HTR-8/SVneo (cell line): ENCODE measurements at places on chromosomes 1 and 21.

GRCh38 chr1:229888561-229889001, 178.5 kb upstream of the GALNT2 start:
- no peak for DNase-seq

DNA sequence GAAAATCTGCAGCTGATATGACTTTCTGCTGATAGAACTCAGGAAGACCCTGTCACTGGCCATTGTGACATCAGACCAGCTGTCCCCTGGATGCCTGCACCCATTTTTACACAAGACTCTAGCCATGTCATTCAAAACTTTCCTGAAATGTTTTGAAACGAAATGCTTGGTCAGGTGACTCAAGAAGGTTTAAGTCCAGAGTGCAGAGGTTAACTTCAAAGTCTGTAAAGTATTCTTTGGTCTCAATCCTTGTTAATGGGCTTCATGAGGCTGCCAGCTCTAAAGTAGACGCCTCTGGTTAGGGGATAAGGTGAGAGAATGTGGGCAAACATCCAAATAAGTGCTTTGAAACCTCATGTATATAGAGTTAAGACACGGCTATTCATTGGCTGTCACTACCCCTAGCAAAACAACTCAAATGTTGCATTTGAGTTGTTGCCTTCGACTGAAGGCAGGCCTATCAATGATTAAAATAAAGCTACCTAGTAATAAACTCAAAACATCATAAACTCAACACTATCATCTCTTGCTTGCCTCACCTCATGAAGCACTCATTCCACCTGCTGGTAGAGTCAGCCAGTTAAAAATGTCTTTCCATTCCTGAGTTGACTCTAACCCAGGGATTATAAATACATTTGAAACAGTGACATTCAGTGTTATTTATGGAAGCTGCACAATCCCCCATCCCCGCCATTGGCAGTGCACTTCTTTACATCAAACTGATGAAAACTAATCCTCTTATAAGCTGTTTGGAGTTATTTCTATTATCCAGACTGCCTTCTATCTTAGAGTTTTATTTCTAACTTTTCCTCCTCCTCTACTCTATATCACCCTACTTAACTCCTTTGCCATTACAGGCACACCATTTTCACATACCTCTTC, 26.0 kb downstream of the RABIF start:
- no peak for DNase-seq

- DNase-seq: no peak
Measured at GRCh38 chr1:186782791-186783190, 46.0 kb upstream of the PLA2G4A start.

GRCh38 chr1:182430263-182431068, 19.5 kb upstream of the RGSL1 start:
- DNase-seq: peak; percentile 13

GRCh38 chr1:226627924-226628611, 79.5 kb downstream of the STUM start:
- DNase-seq: no peak

DNA sequence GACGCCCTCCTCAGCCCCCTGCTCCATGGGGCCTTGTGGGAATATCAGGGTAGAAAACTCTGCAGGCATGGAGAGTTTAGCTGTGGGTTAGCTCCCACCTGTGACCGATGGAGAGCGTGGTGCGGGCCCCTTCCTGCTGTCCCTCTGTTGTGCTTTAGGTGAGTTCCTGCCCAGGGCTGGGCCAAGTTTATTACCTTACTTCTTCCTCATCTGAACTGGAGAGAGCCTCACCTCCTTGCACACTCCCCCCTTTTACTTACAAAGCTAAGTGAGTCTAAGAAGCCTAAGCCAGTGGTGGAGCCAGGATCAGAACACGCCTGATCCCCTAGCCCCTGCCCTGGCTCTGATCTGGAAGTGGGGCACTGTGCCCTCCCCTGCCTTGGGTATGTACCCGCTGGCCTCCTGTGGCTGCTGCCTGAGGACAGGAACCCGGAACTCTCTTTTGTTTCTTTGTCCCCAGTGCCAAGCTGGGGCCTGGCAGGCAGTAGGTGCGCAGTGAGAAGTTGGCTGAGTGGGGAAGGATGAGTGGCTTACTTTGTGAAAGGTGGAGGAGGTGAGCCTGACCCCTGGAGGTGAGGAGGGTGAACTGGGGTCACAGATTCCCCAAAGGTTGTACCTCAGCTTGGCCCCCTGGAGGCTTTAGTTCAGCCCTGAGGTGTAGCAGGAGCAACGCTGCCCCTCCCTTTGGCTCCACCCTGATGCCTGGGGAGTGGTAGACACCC, 32.9 kb downstream of the ARHGEF10L start:
- DNase-seq: no peak

DNA sequence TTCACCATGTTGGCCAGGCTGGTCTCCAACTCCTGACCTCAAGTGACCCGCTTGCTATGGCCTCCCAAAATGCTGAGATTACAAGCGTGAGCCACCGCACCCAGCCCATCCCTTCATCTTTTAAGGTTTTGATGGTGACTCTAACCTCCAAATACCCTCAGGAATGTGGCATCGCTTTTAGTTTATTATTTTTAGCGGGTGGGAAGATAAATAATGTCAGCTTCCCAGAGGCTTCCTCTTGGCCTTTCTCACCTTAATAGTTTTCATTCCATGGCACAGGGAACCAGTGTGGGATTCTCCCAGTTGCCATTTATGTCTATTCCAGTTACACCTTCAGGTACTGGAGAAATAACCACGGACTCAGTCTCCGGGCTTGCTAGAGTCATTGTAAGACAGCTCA, 92.1 kb upstream of the LRRN2 start:
- no peak for DNase-seq

DNA sequence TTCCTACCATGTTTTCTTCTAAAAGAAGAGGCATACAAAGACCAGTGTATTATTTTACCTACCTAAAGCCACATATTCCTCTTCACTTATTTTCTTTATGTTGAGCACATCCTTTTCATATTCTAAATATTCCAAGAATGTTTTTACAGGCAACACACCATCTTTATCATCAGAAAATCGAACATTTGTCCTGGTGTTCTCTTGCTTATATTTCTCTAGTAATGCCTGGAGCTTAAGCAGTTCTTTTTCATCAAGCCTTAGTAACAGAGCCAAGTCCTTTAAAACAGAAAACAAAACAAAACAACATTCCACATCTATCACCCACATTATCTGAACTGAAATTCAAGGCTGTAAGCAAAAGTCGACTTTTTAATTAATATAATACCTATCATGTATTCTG, 88.7 kb downstream of the IARS2 start:
- peak; percentile 1 for DNase-seq

GRCh38 chr1:218367118-218367517, 22.0 kb downstream of the TGFB2 start:
- DNase-seq: no peak

GRCh38 chr1:6221210-6221784, 14.5 kb downstream of the ICMT start:
- DNase-seq: no peak

GRCh38 chr1:232369451-232370296, 260.3 kb downstream of the SIPA1L2 start:
- no peak for DNase-seq

GRCh38 chr21:43703035-43703880, 15.7 kb upstream of the PDXK start:
- no peak for DNase-seq

DNA sequence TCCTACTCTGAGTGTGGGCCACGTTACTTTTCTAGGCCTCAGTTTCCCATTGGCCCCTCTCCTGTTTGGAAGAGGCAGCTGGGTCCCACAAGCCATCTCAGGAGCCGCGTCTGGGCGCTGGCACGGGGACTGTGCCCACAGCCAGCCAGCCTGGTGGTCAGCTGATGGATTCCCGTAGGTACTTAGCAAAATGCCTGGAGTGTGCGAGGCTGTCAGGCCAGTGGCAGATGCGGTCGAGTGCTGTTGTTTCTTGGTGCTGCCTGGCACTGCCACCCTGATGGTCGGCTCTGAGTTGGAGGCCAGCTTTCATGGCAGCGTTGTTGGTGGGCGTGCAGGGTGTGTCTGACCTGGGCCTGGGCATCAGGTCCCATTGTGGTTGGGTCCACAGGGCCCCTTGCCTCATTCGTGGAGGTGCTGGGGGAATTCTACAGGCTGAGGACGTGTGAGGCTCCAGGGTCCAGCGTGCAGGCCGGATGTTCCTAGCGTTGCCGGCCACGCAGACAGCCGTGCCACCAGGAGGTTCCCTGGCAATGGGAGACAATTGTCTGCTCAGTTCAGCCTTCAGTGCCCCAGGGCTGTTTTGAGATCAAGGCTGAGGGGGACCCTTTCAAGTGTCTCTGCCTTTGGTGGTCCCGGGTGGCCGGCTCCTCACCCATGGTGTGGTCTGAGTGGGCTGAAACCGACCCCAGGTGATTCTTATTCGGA, 20.9 kb downstream of the SKI start:
- no peak for DNase-seq

GRCh38 chr1:53131590-53131938, 10.9 kb downstream of the SLC1A7 start:
- DNase-seq: no peak

DNA sequence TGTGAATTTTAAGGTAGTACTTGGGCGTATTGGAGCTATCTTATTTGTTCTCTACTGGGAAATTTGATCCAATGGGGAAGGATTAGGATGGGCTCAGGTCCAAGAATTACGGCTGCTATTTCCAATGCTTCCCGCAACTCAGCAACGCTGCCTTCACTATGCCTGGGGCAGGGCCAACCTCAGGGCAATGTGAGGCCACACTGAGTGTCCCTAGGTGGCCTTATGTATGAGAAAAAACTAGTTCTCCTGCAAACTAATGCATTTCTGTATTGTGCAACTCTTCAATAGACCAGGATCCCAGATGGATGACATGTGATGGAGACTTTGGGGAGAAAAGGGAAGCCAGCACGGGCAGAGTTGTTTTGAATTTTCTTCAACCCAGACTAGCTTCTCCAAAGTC, 168.1 kb downstream of the DUSP10 start:
- no peak for DNase-seq

- DNase-seq: no peak
Measured at GRCh38 chr1:118396829-118397495, 211.9 kb upstream of the SPAG17 start.

GRCh38 chr1:46714976-46715375, 3.9 kb downstream of the EFCAB14 start:
- DNase-seq: no peak

DNA sequence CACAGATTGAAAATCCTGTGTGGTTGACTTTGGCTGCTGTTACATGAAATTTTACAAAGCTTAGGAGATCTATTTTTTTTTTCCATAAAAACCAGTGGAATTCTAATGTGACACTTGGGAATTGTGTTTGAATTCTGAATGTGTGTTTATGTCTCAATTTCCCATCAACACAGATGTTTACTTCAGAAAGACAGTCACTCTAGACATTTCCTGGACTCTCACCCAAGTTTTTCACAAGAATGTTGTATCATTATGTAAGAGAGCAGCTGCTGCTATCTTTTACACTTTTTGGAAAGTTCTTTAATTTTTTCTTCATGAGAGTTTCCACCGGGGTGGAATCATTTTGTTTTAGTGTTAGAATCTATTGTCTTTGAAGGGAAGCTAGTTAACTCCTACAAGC, 210.1 kb downstream of the GIPC2 start:
- DNase-seq: no peak

DNA sequence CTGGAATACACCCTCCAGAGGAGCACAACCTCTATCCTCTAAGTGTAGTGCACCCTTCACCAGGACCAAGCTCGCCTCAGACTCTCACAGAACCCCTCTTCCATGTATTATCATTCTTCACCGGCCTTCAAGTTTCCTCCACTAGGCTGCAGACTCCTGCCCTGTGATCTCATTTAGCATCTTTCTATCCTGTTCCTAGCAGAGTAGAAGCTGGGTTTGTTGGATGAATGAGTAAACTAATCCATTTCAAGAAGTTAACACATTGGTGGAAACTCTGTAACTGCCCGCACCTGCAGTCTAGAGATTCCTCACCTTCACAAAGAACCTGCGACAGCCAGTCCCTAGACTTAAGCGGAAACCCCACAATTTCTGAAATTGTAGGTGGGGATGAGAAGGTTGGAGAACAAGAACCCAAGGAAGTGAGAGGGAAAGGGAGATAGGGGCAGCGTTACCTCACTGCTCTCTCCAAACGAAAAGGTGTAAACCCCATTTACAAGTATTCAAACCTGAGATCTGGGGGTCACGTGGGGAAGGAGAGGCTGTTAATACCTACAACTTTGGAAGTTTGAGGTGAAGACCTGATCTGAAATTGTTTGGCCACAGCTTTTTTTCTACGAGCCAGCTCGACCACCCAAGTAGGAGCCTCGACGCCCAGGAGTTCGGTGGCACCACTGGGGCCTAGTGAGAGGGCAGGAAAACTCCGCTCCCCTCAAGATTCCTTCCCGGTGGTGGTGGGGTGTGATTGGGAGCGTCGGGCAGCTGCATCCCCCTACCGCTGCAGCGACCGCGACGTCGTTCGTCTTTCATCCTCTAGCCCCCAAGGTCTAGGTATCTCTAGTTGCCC, 1.2 kb downstream of the PTPN14 start:
- DNase-seq: no peak

DNA sequence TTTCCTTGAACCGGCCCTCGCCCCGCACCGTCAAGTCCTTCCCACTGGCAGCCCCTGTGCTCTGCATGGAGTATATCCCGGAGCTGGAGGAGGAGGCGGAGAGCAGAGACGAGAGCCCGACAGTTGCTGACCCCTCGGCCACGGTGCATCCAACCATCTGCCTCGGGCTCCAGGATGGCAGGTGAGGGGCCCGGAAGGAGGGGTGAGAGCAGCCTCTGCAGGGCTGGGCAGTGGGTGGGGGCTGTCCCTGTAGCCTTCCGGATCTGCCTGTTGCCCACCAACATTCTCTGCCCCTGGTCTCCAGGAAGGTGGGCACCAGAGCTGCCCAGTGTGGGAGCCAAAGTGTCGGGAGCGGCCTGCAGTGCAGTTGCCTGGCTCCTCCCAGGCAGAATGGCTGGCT, 99.2 kb upstream of the ACTL8 start:
- DNase-seq: no peak

DNA sequence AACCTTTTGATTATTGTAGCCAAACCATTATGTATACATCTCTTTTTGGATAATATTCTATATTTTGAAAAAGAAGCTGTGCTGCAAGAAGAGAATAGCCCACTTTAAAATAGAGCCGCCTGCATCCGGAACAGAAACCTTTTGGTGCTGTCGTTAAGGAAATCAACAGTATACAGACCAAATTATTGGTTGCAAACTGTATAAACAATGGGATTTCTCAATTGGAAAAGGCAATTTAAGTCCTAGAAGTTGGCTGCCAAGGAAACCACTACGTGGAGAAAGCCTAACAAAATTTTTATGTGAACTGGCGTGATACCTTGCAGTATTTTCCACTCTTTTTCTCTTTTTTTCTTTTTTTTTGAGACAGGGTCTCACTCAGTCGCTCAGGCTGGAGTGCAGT, 25.8 kb downstream of the DESI2 start:
- no peak for DNase-seq
